ENCODE measurements at places on chromosomes 4 and X.
A peak's percentile ranks its signal among the peaks of the same experiment; 100 is the strongest.

GRCh38 chr4:92334716-92335350 lies 31.1 kb downstream of the GRID2 start:
- no peak for DNase-seq

DNA sequence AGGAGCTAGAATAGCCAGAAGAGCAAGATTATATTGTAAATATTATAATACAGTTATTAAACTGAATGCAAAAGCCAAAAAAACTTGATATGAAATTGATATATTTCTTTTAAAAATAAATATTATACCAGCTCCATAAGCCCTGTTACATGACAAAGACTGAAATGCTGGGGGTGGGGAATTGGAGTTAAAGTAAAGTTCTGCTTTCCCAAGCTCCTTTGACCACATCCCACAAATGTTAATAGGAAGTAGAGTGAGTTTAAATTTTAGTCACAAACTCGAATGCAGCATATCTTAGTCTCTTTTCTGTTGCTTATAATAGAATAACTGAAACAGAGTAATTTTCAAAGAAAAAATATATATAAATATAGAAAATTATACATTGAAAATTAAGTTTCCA lies 46.9 kb upstream of the NFKB1 start:
- peak; percentile 54 for DNase-seq

DNA sequence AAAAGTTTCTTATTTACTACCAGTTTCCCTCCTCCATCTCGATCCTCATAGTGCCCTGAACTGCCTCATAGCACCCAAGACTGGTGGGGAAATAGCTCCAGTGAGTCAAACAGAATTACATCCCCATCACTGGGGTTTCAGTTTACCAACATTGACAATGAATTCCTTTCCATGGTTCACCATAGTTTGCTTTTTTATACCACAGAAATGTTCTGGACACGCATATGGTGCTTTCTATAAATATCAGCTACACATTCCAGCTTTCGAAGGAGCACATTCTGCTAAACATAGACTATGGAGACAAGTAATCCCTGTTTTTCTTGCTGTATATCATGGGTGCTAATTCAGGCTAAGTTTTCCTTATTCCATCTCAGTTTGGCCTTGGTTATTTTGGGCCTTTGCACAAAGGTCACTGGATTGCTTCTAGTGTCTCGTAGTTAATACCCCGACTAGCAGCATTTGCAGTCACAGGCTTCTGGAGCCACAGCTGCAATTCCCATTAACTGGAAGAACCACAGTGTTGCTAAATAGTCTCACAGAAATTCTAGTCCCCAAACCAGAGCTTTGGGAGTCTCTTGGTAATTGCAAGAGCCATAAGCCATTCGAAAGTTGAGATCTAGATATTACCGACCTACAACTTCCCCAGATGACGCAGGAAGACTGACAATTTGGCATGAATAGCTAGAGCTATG lies 53.4 kb upstream of the TRPC3 start:
- no peak for DNase-seq

DNA sequence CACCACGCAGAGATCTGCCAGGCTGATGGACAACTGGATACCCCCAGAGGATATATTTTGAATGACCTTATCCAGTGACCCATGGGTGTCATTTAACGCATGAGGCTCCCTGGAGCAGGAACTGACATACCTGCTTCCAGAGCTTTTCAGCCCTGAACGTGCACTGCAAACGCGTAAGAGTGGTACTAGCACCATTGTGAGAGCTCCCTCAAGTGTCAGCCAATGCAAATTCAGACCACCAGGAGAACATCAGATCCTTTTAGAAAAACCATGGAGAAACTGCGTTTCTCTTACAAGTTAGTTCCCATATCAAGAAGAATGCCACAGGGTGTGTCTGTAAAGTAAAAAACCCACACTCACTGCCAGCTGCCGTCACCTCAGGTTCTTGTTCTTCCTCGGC lies 7.3 kb downstream of the TREX2 start:
- peak; percentile 49 for DNase-seq

DNA sequence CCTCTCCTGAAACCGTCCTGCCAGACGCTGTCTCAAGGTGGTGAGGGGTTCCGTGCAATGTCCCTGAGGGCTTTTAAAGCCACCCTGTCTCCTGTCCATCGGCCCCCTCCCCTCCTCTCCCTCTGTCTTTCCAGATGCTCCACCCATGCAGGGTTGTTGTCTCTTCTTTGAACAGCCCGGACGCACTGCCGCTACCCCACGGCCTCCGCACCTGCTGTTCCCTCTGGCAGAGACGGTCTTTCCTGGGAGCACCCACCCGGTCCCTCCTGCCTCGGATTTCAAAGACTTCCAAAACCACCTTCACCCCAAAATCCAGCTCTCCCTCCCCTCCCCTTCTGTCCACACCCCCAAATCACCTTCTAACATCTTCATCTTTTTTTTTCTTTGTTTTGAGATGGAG lies 4.1 kb upstream of the ASMT start:
- DNase-seq, result no peak

DNA sequence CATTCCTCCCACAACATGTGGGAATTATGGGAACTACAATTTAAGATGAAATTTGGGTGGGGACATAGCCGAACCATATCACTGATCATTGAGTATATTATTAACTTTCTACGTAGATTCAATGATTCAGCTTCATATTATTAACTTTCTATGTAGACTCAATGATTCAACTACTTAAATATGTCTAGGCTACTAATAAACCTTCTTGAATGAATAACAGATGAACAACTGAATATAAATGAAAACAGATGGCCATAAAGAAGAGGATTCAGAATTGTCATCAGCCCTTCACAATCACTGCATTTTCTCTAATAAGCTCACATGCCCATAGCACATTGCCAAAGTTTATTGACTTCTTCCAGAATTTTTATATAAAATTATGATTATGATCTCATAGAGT lies 57.0 kb downstream of the CEP44 start:
- no peak for DNase-seq

GRCh38 chr4:164116286-164116685 lies 621.8 kb downstream of the TMA16 start:
- DNase-seq, result no peak

GRCh38 chrX:2410279-2411020 lies 90.3 kb downstream of the DHRSX start:
- no peak for DNase-seq

GRCh38 chr4:6333301-6334202 lies 63.9 kb downstream of the WFS1 start:
- peak; percentile 36 for DNase-seq

GRCh38 chrX:145843146-145843904 lies 25.7 kb downstream of the SLITRK2 start:
- DNase-seq, result no peak

DNA sequence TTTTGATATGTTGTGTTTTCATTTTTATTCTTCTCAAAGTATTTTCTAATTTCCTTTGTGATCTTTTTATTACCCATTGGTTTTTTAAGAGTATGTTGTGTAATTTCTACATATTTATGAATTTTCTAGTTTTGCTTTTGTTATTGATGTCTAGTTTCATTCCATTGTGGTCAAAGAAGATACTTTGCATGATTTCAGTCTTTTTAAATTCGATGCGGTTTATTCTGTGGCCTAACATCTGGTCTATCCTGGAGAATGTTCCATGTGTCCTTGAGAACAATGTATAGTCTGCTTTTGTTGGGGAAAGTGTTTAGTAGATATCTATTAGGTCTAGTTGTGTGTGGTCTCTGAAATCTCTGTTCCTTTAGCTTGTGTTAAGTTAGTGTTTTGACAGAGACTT lies 46.2 kb downstream of the PPEF1 start:
- no peak for DNase-seq

DNA sequence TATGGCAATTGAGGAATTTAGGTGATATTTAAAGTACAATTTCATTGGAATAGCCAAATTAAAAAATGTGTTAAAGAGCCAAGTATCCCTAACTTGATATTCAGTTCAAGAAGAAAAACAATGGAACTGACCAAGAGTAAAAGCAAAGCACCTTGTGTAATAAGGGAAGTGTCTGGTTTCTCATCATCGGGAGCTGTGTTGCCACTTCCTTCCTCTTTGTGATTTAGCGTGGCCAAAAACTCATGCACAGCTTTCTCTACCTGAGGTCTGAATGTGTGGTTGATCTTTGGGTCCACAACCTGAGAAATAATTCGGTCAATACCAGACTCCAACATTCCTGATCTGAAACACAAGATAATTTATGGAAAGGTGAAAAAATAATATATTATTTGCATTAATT lies 12.4 kb downstream of the BOD1L1 start:
- peak; percentile 80 for DNase-seq

- DNase-seq, result no peak
Observed at GRCh38 chr4:112343330-112344080, 46.3 kb downstream of the ALPK1 start.
